ENCODE measurements at places on chromosomes 3 and 15.

DNA sequence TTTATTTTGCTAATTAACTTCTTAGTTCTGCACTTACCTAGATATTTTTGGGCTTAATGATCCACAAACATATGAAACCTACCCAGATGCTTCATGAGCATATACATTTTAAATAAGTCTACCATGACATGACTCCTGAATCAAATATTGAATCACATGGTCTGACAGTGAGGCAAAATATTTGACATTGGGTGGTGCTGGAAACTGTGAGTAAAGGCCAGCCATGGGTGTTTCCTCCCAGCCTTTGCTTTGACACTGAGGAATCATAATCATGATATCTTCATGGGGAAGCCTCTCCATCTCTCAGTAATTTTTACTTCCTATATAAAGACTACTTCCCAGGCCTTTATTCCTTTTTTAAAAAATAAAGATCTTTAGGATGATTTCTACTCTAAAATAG, 22.8 kb upstream of the SSR3 start:
- no peak for DNase-seq

DNA sequence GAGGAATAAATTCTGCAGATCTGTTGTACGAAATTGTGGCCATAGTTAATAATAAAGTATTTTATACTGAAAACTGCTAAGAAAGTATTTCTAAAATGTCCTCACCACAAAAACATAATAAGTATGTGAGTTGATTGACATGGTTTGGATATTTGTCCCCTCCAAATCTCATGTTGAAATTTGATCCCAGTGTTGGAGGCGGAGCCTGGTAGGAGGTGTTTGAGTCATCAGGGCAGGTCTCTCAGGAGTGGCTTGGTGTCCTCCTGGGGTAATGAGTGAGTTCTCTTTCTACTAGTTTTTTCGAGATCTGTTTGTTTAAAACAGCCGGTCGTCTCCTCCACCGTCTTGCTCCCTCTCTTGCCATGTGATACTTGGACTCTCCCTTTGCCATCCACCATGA, 424.1 kb upstream of the KCNMB2 start:
- DNase-seq = no peak

DNA sequence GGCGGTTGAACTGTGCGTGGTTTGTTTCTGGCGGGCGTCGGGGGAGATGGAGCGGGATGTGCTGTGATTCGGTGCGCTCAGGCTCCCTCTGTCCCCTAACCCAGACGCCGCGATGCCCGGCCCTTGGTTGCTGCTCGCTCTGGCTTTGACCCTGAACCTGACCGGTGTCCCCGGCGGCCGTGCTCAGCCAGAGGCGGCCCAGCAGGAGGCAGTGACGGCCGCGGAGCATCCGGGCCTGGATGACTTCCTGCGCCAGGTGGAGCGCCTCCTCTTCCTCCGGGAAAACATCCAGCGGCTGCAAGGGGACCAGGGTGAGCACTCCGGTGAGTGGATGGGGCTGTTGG, 1.2 kb downstream of the TRH start:
- DNase-seq = no peak

- no peak for DNase-seq
Observed at GRCh38 chr3:146575636-146576035, 29.5 kb downstream of the PLSCR5 start.

DNA sequence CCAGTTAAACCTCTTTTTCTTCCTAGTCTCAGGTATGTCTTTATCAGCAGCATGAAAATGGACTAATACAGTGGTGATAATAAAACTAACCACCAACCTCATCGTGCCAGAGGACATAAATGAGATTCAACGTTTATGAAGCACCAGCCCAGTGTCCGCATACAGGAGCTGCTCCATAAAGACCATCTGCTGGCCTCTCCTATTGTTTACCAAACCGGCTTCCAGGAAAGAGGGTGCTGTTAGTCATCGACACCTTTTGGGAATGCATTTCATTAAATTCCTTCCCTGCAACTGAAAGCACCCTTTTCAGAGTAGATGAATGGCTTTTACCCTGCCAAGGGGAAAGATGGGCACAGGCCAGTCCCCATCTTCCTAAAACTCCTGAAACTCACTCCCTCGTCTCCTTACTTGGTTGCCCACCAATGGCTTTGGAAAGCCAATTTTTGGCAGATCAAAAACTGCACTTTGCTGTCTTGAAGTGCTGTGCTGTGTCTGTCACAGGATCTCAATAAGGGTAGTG, 122.1 kb downstream of the AQP9 start:
- no peak for DNase-seq

DNA sequence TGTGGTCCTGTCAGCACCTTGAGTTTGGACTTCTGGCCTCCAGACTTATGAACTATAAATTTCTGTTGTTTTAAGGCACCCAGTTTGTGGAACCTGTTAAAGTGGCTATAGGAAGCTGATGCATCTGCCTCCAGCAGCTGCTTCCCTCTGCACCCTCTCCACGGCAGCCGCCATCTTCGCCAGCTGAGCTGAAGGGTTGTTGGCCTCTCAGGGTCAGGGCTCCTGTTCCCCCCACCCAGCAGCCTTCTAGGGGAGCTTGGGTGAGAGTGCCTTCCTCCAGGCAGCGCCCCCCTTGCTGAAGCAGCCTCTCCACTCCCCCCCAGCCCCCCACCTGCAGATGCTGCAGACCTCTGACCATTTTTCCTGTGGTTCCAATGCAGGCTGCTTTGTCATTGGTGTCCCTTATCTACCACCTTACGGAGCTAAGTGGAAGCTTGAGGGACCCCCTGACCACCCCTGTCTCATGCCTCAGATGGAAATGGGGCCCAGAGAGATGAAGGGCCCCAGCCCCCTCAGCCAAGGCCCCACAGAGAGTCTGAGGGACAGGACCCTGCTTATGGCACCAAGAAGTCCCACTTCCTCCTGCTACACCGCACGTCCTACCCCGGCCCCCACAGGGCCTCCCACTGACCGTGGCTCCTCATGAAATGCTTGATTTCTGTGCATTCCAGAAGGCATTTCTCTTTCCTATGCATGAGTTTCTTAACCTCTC, 61.4 kb upstream of the TLE3 start:
- DNase-seq = no peak

DNA sequence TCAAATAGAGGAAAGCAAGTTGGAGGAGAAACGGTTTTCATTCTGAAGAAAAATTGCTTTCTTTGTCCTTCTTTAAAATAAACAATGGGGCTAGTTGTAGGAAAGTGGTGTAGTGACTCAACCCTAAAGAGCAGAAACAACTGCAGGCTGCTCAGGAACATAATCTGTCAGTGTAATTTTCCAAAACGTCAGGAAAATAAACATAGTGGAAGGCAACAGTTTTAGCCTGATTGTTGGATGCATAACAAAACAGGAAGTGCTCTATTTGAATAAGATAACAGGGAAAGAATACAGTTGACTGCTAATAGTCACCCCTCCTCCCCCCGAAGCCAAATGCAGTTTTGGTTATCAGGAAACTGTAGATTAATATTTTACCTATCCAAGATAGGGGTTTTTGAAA, 167.6 kb downstream of the ECT2 start:
- no peak for DNase-seq

GRCh38 chr3:11302444-11302843, 30.2 kb downstream of the ATG7 start:
- no peak for DNase-seq

- no peak for DNase-seq
Observed at GRCh38 chr15:43465100-43465499, 27.9 kb downstream of the TP53BP1 start.

- no peak for DNase-seq
Observed at GRCh38 chr3:71360764-71361163, 222.8 kb downstream of the FOXP1 start.

GRCh38 chr3:120304616-120305015, 19.6 kb upstream of the GPR156 start:
- DNase-seq = no peak

GRCh38 chr3:45800611-45801010, 4.3 kb upstream of the SLC6A20 start:
- DNase-seq = no peak

- DNase-seq = no peak
Observed at GRCh38 chr15:101185770-101186169, 66.1 kb downstream of the CHSY1 start.

DNA sequence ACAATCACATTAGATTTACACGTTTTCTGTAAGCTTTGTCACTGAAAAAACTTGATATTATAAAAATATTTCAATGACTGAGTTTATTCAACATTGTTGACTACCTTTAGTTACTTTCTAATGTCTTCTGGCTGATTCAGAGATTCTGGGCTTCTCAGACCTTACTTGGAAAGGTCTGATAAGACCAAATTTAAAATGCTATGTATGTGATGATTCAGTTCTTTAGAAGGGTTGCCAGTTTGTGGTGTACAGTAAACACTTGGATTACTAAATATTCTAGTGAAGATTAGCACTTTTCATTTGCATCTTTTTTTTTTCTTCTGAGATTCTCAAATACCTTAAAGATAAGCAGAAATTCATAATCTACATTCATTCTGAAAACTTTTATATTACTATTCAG, 49.8 kb downstream of the SGO1 start:
- DNase-seq = no peak

GRCh38 chr3:126016616-126017015, 47.6 kb downstream of the ROPN1B start:
- DNase-seq = no peak

DNA sequence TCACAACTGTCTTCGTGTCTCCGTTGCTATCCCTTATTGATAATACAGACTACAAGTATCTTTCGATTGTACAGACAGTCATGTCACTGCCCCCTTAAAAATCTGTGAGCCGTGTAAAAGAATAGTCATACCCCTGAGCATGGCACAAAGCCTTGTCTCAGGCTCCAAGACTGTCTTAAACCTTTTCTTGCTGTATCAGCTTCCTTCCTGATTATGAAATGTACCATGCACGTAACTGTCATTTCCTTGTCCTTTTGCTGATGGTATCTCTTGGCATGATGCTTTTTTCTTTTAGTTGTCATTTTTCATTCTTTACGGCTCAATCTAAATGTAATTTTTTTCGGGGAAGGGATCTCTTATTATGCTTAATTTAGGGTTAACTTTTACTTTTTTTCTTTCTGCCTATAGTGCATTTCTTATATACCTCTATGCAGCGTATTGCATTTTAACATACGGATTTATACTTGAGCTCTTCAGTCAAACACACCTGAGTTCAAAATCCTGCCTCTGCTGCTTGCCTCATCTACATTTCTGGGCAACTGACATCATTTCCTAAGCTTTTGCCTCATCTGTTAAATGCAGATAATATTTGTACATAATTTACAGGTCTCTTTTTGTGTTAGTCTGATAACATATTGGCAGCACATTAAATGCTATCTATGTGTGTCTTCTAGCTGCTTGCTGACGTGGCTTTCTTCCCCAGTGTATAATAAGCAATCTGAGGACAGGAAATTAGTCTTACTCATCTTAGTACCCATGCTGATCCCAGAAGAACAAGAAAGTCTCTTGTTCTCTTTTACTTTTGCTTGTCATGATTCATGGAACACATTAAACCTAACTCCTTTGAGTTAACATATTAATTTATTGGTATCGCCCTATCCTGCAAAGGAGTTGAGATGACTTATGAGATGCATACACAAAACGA, 57.3 kb downstream of the ROBO2 start:
- no peak for DNase-seq

- no peak for DNase-seq
Observed at GRCh38 chr3:192827208-192827607, 90.4 kb downstream of the MB21D2 start.

DNA sequence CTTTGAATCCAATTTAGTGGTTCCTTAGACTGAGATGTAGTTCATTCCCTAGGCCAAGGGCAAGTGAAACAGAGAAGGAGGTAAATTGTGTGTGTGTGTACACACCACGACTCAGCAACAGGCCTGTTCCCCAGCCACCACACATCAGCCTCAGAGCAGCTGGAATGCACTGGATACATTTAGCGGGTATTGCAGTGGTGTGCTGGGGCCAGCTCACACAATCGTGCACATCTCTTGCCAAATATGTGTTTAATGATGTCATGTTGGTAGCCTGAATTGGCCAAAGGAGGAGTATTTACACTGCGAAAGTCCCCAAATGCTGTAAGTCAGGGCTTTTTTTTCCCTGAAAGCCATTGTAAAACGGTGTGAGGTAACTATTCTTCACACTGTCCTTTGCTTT, 82.3 kb downstream of the RBPMS2 start:
- DNase-seq = no peak

- no peak for DNase-seq
Observed at GRCh38 chr3:67614195-67614594, 40.2 kb downstream of the SUCLG2 start.

GRCh38 chr15:94743668-94744067, 512.3 kb downstream of the MCTP2 start:
- DNase-seq = no peak

DNA sequence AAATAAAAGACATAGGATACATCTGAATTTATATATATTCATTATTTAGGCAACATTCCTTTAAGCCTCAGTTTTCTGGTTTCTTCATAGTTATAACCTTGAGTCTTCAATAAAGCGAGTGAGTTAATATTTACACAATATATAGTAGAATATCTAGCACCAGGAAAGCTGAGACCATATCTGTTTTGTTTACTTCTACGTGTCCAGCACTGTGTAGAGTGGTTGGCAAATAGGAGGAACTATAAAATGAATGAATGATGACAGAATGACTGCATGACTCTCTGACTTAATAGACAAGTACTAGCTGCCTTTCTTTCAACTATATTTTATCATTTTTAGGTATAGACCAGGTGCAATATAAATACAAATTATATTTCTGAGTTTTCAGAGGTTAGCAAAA, 197.8 kb upstream of the RBMS3 start:
- no peak for DNase-seq

GRCh38 chr15:54599386-54599785, 597.4 kb downstream of the RSL24D1 start:
- no peak for DNase-seq

DNA sequence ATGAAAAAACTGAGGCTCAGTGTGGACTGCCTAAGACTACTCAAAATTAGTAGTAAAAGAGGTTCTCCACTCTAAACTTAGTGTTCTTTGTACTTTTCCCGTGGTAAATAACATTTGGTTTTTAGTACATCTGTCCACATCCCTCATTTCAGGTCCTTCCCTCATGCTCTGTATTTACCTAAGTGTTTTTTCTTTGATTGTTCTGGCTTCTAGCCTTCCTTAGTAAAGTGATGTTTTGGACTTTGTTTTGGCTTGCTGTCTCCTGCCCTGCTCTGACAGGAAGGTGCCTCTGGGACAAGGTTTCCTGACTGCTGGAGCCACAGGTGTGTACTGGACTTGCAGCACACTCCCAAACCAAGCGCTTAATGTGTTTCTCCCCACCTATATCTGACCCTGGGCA, 29.9 kb upstream of the ALDH1A2 start:
- no peak for DNase-seq

DNA sequence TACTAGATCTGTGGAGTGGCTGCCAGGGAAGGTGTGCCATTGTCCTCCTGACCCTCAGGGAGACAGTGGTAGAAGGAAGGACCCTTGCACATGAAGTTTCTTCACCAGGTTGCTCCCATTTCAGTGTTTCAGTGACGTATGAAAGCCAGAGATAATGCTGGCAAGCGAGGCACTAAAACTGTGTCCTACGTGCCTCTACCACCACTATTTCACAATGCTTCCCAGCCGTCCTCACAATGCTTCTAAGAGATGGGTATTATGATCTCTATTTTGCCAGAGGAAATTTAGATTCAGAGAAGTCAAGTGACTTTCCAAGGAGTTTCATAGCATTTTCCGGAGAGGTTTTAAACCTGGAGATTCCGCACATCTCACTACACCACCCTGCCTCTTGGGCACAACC, 28.0 kb upstream of the RNF7 start:
- no peak for DNase-seq

Data from T follicular helper cell (primary cell).